ENCODE measurements at places on chromosomes 2 and 18.

- DNase-seq: no peak
Observed at GRCh38 chr2:222064286-222064685, 234.5 kb downstream of the PAX3 start.

DNA sequence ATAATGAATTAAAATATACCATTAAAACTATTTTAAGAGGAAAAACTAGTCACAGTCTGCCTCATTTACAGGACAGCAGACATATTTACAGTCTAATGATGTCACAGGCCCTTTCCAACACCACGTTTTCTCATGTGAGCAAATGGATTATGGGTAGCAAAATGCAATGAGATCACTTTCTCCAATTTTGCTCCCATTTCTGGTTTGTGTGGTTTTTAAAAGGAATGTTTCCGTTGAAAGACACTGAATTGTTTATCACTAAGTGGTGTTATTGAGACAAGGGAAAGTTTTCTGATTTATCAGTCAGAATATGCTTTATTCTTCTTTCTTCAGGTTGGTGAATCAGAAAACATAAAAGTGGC lies 11.4 kb upstream of the NR4A2 start:
- no peak for DNase-seq

GRCh38 chr2:12320991-12321641 lies 395.6 kb upstream of the TRIB2 start:
- no peak for DNase-seq

DNA sequence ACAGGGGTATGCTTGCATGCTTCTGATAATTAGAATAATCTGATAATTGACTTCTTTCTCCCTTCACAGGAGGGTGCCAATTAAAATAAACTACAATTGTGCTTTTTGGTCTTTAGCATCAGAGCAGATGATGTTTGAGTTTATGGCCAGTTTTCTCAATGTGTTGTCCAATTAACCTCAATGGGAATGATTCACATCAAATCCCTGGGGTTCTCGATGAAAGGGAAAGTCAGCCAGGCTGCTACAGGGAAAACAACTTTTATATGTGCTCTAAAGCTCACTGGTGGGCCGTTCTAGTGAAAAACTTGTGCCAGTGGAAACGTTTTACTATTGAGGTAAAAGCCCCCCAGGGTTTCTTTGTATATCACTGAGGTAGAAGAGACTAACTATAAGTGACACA lies 887.3 kb upstream of the CRIM1 start:
- no peak for DNase-seq

DNA sequence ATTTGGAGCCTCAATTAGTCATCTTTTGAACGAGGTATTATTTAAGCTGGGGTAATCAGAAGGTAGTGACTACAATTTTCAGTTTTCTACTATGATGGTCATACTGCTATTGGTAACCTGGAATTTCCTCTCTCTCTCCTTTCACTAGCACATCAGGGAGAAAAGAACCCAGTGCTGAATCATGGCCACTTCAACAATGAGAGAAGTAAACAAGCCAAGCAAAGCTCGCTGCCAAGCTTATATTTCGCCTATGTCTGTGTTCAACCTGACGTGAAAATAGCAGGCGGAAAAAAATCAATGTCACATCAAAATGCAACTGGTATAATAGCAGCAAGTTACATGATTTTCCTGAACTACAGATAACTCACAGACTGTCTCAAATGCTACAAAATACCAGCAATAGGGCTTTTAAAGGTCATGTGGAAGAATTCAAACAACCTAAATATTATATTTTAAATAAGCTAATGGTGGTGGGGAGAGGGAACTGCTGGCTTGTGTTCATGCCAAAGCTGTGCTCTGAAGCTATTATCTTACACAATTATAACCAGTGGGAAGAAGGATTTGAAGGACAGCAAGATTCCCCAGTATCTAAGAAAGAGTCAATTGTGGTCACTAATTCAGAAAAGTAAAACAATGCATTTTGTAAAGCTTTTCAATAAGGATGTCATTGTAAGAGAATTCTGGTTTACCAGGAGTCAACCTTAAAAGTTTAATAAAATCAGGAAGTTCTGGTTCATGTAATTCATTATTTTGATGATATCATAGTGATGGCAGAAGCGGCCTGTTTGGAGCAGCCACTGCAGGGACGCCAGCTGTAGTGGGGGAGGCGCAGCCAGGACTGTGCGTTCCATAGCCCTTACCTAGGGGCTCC lies 38.0 kb downstream of the RNF152 start:
- no peak for DNase-seq

DNA sequence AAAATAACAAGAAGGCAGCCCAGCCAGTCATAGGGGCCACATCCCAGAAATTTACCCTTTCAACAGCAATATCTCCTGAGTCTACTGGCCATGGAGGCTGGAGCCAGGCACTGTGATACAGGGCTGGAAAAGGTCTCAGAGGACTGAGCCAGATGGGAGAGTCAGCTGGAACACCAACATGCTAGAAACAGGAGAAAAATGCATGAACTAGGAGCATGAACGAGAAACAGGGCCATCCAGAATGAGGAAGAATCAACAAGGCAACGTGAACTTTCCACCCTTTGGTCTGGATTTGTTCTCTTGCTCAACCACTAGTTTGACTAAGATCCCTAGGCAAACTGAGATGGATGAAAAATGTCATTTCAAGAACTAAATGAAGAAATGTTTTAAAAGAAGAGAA lies 13.1 kb downstream of the PID1 start:
- DNase-seq: no peak

DNA sequence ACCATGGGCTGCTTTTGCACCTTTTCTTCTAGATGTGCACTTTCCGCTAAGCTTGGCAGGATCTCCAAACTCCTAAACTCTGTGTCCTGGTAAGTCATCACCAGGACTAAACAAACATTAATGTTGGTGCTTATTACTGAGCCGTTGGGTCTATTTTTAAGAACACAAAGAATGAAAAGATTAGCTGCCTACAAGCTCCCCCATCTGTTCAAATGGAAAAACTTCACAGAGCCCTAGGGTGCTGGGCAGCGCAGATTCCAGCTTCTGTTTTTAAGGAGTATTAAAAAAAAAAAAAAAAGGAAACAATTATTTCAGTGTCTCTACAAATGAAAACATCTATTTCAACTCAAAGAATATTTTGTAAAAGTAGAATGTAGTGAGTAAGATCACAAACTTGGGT lies 97.8 kb upstream of the AQP4 start:
- no peak for DNase-seq

GRCh38 chr2:37550190-37550589 lies 121.3 kb downstream of the CDC42EP3 start:
- DNase-seq: no peak

GRCh38 chr2:195382186-195382585 lies 274.8 kb upstream of the SLC39A10 start:
- DNase-seq: no peak

GRCh38 chr2:207241198-207241597 lies 75.5 kb upstream of the KLF7 start:
- no peak for DNase-seq

DNA sequence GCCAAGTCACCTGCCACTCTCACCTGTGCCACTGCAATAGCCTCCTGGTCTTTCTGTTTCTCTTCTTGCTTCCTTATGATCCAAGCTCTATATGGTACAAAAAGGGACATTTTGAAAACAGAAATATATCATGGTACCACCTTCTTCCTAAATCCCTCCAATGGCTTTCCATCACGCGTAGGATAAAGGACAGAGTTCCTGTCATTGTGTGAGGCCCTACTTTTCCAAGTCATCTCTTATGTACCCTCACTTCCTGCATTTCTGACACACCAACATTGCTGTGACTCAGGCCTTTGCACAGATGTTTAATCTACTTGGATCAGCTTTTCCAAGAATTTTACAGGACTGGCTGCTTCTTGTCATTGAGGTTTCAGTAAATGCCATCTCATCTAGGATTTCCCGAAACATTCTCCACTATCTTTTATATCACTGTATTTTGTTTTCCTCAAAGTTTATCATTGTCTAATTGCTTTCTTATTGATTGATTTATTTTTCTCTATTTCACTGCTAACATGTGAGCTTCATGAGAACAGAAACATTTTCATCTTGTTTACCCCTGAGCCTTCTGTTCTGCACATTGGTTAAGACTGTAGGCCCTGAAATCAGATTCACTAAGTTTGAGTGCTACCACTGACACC lies 426.1 kb upstream of the FANCL start:
- no peak for DNase-seq

DNA sequence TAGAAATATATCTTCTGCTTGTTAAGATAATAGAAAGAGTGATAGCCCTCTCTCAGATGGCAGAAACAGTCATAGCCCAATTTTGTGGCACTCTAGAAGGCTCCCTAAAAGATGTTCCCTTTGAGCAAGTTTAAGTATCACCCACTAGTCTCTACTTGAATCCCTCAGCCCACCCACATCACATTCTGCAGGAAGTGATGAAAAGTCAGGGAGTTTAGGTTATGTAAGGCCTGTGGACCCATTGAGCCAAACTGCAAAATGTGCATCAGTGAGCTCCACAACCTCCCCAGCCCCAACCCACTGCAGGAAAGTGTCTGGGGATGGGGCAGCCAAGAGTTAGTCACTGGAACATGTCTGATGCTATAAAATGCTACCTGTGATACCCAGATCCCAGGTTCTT lies 25.6 kb downstream of the ANKRD44 start:
- DNase-seq: no peak

DNA sequence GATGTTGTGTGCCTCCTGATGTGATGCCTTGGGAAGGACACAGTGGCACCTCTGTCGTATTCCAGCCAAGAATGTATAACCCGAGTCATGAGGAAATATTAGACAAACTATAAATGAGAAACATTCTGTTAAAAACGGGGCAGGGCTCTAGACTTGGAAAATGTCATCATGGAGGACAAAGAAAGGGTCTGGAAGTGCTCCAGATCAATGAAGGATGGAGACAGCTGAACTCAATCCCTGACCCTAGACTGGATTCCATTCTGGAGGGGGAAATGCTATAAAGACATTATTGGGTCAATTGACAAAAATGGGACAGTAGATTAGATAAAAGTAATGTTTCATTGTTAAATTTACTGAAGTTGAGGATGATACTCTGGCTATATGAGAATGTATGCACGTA lies 92.1 kb downstream of the SLC4A3 start:
- no peak for DNase-seq

GRCh38 chr2:3778851-3779495 lies 75.6 kb downstream of the DCDC2C start:
- DNase-seq: peak; percentile 15

- no peak for DNase-seq
Observed at GRCh38 chr2:165634855-165635254, 159.2 kb downstream of the GALNT3 start.

GRCh38 chr18:31658670-31659575 lies 25.5 kb downstream of the B4GALT6 start:
- peak; percentile 28 for DNase-seq

DNA sequence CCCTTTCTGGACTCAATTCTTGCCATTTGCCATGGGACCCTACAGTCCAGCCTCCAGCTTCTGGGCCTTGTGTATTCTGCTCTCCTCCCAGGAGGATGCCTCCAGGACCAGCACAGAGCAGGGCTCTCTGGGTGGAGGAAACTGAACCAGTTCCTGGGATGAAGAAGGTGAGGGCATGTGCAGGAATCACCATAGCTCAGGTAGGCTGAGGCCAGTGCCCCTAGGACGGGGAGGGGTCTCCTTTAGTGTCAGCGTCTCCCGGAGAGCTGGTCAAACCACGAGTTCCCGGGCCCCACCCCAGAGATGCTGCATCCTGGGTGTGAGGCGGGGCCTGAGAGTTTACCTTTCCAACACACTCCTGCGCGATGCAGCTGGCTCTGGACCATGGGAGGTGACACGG lies 5.8 kb upstream of the PRELID3A start:
- no peak for DNase-seq

DNA sequence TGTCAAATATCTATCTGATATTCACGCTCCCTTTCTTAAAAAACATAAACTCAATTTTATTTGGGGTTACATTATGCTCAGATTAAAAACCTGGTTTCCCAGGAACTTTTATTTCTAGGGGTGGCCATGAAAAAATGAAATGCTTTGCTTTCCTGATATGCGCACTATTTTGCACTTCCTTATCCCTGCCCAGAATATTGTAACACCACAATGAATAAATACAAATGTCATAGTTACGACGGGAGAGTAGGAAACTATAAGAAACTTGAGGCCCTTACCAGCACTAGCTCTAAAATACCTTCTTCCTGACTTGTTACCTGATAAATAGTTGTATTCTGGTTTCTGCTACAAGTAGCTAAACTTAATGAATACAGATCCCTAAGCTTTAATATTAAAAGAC lies 475.6 kb upstream of the CWC22 start:
- no peak for DNase-seq

DNA sequence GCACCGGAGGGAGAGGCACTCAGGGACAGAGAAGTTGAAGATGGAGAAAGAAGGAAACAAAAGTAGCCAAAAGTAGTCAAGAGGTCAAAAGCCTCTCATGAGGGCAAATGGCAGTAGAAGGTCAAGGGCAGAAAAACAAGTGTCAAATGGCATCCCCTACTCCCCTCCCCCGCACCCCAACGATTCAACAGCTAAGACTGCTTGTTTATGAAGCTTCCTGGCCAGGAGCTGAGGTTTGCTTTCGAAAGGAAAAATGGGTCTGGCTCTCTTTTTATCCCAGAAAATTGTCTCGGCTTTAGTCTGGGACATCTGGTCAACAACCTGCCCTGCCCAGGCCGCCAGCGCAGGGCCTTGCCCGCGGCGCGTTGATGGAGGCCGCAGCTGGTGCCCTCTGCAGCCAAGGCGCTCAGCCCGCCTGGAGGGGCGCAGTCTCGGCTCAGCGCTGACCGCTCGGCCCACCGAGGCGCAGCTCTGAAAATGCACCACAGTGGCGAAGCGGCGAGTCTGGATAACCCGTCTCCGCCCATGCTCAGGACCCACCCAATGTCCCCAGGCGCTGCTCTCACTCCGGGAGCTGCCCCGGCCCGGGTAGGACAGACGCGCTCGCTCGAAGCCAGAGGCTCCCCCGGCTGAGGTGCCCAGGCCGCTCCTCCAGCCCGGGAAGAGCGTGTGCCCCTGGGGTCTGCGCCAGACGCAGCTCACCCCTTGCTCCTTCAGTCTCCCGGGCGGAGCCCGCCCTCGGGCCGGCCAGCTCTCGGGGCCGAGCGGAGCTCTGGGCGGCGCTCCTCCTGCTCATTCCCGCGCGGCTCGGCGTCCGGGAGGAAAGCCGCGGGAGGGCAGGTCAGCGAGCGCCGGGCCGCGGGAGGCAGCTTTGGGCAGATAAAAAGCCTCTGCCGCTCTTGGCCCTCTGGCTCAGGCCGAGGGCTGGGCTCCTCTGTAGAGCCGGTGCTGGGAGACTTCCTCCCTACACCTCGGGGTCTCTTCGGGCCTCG lies 1.8 kb upstream of the TBR1 start:
- DNase-seq: no peak

- DNase-seq: no peak
Observed at GRCh38 chr2:68251855-68252399, 405 bp downstream of the PPP3R1 start.

DNA sequence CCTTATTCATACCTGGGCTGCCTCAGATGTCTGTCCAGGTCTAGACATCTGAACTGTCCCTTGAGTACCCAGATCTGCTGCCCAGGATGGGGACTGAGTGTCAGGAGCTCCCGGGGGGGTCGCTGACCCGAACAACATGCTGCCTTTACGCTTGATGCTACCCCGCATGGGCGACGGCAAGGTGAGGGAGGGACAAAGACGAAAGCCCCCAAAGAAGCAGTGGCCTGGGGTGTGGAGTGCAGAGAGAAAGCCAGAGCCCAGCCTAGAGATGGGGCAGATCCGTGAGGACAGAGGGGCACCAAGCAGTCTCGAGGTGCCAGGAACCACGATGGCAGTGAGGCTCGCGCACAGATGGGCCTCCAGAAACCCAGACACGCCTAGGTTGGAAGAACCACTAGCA lies 234.7 kb downstream of the ATAD2B start:
- no peak for DNase-seq
